ENCODE measurements at places on chromosomes 6 and 20. TPM values are rescaled to one million over a fixed set of nuclear protein-coding genes. Genes with fewer than 3 reads are reported as not detected.

DNA sequence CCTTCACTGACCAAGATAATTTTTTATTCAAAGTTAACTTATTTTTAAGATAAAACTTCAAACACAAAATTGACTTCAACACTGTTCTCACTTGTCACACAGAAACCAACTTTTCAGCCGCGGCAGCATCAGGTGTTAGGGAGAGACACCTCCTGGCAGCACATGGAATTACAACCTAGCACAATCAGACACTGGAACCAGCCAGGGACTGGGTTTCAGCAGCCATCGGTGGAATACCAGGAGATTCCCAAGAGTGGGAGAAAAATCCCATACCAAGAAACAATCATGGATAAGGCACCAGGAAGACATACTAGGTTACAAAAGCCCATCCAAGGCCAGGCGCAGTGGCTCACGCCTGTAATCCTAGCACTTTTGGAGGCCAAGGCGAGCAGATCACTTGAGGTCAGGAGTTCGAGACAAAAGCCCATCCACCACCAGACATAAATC lies 70.0 kb downstream of the SNX5 start:
- DNase-seq = peak; percentile 60

- no peak for DNase-seq
These were observed 8.4 kb downstream of the LRP11 start for GRCh38 chr6:149855741-149856140.

DNA sequence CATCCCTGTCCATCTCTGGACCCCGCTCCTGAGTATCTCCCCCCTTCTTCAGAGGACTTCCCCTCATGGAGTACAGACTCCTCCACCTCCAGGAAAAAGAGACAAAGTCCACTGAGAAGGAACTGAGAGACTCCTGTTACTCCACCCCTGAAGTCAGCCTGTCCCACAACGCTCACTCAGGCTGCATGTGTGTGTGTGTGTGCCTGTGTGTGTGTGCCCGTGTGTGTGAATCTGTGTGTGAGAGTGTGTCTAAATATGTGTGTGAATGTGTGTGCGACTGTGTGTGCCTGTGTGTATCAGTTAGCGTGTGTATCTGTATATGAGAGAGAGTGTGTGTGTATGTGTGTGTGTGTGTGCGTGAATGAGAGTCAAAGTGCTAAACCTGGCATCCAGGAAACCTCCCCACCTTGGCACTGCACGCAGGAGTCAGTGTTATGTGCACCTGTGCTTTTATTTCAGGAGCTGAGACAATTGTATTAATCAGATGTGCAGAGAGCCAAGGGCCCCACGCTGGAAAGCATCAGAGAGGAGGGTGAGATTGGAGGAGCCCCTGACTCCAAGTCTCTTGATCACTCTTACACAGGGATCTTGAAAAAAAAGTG lies 39.0 kb downstream of the HLA-A start:
- DNase-seq = no peak

- no peak for DNase-seq
These were observed 137.9 kb upstream of the EXOC2 start for GRCh38 chr6:830667-831327.

DNA sequence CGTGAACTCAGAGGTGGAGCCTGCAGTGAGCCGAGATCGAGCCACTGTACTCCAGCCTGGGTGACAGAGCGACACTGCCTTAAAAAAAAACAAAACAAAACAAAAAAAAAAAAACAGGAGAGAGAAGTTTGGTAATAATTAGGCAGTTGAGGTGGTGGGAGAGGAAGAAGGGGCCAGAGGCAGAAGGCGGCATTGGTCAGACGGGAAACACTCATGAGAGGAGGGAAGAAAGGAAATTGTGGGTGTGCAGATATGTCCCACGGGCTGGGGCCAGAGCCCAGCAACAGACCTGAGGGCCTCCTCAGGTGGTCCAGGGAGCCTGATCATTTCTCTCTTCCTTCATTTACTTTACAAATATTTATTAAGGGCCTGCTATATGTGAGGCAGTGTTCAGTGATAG lies 20.0 kb downstream of the SULF2 start:
- no peak for DNase-seq

Gene EPPIN
- total RNA-seq = not detected

Gene BPHL
- total RNA-seq = 11.9 TPM

Gene PERP
- 62.4 TPM for total RNA-seq

Data from HFFc6 (cell line).